ENCODE measurements at places on chromosomes 7 and 10.

- DNase-seq: no peak
Observed at GRCh38 chr7:18940593-18941134, 176.8 kb downstream of the TWIST1 start.

DNA sequence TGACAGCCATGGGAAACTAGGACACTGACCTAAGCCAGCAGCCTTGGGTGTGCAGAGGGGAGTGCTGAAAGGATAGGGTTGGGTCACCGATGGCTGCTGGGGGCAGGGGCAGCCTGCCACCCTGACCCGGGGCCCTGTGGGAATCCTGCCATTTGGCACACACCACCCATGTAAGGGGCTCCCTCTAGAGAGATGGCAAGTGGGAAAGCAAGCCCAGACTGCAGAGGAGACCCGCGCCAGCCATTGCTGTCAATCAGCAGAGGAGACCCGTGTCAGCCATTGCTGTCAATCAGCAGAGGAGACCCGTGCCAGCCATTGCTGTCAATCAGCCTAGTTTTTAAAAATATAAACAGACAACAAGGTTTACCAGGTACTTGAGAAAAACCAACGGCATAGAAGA, 27.4 kb upstream of the PRKAG2 start:
- DNase-seq: peak; percentile 49

DNA sequence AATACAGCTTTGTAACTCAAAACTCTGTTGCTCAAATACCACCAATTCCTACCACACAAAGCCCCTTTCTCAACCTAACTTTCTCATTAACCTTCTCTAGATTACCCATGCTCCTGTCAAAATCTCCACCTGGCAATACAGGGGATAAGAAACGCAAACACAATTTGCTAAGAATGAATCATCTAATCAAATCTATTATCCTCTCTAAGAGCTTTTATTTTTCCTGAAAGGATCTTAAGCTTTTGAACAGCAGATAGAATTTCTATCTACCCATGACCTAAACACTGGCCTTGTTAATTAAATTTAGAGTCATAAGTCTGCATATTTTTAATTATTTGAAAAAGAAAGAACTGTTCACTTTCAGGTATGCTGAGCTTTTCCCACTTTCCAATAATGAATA, 98.3 kb downstream of the HBP1 start:
- DNase-seq: no peak

DNA sequence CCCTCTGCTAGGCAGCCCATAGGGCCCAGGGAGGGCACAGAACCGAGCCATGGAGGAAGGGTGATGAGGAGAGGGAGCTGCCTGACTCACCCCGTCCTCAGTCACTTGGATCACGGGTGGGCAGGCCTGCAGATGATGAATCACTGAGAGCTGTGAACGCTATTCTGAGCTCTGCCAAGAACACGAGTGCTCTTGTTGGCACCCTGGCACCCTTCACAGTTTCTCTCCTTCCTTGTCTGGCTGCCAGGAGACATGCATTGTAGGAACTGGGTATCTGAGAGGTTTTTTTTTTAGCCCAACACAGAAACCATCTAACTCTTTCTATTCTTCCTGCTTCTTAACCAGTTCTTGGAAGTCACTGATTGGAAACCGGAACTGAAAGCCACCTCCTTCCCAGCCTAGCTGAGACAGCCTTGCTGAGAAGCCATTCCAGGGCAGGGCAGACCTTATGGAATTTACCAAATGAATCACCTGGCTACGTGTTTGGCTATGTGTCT, 82.1 kb downstream of the SLC37A3 start:
- peak; percentile 73 for DNase-seq

DNA sequence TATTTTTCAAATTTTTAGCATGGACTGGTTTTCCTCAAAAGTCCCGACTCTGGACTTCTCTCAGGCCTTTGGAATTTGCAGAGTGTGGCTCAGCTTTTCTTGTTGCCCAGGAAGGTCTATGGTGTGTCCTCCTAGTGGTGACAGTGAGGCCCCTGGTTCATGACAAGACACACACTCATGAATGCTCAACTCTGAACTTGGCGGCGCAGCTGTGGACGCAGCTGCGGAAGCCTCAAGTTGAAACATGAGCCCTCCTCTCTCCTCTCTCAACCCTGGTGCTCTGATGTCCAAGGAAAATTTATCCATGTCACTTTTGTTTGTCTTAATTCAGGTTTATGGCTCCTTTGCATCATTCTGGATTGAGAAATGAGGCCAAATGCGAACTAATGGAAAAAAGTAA, 183.9 kb downstream of the HECW1 start:
- DNase-seq: peak; percentile 31

DNA sequence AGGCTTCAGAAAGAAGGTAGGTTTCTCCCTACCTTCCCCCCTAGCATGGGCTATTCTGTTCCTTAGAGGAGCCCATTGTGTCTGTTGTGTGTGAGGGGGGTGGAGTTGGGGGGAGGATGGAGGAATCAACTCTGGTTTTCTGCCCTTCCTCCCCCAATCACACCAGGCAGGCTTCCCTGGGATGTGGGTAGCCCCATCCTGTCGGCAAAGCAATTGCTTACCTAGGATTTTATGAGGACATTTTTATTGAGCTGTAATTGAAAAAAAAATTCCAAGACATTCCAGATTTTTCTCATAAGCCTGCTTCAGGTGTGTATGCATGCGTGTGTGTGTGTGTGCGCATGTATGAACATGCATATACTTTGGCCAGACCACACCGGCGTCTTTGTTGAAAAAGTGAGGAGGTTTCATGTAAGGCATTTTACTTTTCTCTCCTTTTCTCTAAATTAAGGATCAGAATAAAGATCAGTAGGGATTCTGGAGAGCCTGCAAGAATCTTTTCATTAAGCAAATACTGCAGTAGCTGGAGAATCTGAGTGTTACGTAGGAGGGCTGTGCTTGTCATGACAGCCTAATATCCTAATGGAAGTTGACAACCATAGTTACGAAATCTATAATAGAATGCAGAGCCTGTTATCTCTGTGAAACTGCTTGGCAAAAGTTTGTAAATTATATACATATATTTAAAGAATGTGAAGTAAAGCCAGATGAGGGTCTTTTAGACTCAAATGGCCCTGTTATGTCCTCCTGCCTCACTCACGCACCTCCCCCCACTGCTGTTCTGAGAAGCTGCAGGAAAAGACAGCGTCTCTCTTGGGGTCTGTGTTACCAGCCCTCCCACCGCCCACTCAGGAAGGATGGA, 27.3 kb upstream of the SAMD8 start:
- no peak for DNase-seq

- DNase-seq: no peak
Observed at GRCh38 chr7:50307368-50308032, 3.0 kb downstream of the IKZF1 start.

DNA sequence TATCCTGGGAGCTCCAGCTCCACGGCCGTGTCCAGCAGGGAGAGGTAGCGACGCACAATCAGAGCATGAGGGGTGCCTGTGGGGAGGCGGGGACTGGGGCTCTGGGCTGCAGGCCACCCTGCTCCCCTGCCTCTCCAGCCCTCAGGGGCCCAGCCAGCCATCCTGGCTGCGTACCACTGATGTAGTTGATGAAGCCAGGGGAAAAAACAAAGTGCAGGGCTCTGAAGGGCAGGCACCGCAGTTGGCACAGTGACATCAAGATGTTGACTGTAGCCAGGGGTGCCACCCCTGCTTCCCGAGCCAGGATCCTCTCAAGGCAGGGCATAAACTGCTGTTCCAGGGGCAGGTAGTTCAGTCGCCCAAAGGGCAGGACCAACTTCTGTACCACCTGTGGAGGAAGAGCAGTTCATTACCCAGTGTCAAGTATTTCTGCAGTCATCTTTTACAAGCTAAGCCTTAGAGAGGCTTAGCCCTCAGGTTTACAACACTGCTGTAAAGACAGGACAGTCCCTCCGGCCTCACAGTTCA, 2.8 kb downstream of the FASTK start:
- DNase-seq: no peak

- no peak for DNase-seq
Observed at GRCh38 chr10:29703271-29703670, 68.5 kb upstream of the SVIL start.

DNA sequence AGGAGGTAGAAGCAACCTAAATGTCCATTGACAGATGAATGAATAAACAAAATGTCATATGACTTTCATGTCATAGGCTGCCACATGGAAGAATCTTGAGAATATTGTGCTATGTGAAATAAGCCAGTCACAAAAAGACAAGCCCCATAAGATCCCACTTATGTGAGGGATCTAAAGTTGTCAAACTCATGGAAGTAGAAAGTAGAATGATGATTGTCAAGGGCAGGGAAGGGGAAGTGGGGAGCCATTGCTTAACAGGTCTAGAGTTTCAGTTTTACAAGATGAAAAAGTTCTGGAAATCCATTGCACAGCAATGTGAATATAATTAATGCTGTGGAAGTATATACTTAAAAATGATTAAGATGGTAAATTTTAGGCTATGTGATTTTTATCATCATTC, 229.3 kb upstream of the KMT2E start:
- no peak for DNase-seq

DNA sequence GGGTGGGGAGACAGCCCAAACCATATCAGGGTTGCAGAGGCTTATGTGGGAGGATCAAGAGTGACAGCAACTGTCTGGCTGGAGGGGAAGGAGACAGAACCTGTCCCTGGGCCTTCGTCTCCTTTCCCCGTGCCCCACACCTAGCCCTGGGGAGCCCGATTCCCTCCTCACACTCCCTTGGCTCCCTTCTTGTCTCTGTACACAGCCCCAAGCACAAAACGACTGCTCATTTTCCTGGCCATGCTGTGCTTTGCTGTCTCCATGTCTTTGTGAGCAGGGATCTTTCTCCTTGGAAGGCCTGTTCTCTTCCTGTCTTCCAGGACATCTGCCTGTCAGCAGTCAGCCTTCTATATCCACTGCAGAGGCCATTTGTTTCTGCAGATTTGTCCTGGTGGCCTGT, 113.7 kb downstream of the INSYN2A start:
- no peak for DNase-seq

GRCh38 chr10:71454347-71454746, 57.6 kb downstream of the CDH23 start:
- no peak for DNase-seq

DNA sequence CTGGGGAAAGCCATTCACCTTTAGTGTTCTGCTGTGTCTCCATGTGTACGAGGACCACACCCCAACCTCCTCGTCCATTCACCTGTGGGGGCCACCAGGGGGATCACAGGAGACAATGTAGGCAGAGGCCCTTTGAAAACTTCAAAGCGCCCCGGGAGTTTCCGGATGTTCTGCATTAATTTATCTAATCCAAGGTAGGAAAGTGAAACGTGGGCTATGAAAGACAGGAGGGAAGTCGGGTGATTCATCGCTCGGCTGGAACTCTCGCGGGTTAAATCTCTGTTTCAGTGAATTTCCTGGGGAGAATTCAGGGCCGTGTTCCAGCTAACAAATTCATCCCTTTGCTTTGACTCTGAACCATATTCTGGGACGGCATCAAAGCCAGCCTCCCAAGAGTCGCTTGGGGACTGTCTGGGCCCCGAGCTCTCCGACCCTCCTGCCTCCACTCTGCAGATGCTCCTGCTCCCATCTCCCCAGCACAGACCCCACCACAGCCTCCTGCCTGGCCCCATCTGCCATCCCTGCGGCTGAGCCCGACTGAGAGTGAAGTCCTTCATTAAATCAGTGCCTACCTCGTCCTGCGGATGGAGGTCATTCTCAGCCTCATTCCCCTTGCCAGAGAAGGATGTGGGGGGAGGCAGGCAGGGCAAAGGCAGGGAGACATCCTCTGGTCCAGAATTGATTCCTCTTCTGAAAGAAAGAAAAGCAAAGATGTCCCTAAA, 114.1 kb upstream of the CARD11 start:
- peak; percentile 26 for DNase-seq

DNA sequence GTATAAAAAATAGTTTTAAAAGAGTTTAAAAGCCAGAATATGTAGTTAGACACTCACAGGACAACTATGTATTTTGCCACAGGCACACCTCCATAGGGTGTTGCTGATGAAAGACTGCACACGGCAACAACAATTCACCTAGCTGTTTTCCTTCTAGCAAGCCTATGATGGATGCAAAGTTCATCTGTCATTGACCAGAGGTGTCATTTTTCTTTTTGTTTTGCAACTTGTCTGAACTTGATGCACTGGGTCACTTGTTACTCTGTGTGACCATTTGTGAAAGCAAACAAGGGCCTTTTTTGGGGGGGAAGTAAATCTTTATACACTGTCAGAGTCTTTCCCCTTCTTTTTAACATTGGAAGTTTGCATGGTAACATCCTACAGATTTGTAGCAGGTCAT, 258.0 kb upstream of the SEMA3A start:
- no peak for DNase-seq

DNA sequence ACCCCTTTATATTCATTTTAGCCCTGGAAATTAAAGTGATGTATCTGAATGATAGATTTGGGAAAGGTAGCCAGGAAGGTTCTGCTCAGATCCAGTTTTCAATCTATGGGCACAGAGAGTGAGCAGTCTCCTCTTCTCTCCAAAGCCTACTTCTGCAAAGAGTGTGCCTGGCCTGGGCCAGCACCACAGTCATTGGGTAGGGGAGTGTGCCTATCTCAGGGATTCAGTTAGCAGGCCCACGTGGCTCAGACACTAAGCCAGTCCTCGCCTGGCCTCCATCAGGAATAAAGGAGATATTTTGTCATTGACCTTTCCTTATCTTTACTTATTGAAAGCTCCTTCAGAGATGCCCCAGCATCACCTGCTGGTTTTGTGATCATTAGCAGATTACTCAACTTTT, 215.8 kb upstream of the CCDC6 start:
- no peak for DNase-seq

- DNase-seq: no peak
Observed at GRCh38 chr7:99020413-99020715, 123.5 kb downstream of the SMURF1 start.

- no peak for DNase-seq
Observed at GRCh38 chr7:158748335-158748734, 43.7 kb upstream of the NCAPG2 start.

- DNase-seq: no peak
Observed at GRCh38 chr10:18619016-18619415, 32.4 kb downstream of the NSUN6 start.

GRCh38 chr10:124544711-124545110, 83.1 kb downstream of the LHPP start:
- no peak for DNase-seq

DNA sequence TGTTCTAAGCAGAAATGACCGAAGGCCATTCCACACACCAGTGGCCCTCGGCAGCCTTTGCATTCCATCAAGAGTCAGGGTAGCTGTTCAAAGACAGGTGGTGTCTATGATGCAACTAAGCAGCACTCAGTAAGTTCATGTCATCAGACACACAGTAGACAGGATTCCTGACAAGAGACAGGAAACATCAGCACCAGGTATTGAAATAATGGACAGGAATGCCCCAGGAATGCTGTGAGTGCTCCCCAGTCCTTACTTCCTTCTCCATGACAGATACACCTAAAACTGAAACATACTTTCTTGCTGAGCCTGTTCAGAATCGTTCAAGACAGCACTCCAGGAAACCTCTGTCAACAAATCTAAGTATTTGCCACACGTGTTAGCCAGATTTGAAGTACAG, 204.4 kb downstream of the TPST1 start:
- peak; percentile 13 for DNase-seq

- no peak for DNase-seq
Observed at GRCh38 chr7:159146084-159146858, 1.6 kb upstream of the VIPR2 start.

DNA sequence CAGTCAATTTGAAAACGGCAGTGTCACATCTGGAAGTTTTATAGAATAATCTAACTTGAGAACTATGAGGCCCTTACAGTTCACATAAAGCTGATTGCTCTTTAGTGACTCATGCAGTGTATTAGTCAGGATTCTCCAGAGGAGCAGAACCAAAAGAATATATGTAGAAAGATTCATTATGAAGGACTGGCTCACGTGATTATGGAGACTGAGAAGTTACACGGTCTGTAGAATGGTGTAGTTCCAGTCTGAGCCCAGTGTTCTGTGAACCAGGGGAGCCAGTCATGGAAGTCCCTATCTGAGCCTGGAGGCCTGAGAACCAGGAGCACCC, 21.5 kb downstream of the RBM33 start:
- DNase-seq: peak; percentile 88
